Activated CD4-positive, alpha-beta T cell treated with anti-CD3 and anti-CD28 coated beads, Interleukin-2, Interleukin-4, amounts not matched to agents 100 ng/mL and 50 ng/mL, durations not matched to agents 16 hours and 8 hours (primary cell): ENCODE measurements at places on chromosomes 7 and 10.
A peak's percentile ranks its signal among the peaks of the same experiment; 100 is the strongest.

GRCh38 chr10:124156524-124157260, 63.3 kb upstream of the CHST15 start:
- DNase-seq = no peak

DNA sequence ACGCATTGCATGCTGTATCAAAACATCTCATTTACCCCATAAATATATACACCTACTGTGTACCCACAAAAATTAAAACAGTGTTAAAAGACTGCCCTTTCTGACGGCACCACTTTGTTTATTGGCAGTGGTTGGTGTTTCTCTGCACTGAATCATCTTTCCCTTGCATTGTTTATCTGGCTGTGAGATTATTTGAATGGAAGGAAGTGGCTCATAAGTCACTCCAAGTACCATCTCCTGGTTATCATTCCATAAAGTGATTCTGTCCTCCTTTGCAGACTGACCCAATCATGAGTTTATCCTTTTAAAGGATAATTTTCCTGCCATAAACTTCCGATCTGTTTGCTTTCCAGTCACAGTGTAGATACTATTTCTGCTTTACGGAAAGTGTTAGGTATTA, 183.8 kb downstream of the CAMK1D start:
- no peak for DNase-seq

GRCh38 chr7:1100386-1100785, 12.5 kb downstream of the GPER1 start:
- no peak for DNase-seq

DNA sequence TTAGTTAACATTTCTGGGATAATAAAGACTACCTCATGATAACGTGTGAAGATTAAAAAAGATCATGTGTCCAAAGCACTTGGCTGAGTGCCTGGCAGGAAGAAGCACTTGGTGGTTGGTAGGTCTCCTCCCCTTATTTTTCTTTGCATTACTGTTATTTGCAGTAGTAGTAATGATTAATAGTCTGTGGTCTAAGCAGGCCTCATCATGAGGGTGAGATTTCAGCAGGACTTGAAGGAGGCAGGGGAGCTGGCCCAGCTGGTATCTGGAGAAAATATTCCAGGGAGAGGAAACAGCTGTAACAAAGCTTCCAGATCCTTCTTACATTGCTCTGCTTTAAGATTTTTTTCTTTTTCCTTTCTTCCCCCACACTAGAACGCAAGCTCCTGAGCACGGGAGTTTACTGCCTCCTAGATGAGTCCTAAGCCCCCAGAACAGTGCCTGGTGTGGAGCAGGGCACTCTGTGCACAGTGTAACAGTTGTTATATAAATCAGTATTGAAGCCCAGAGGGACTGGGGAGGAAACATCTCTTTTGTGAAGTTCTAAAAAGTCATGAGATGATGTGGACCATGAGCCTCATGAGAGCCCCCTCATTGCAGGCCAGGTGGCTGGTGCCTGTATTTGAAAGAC, 31.1 kb upstream of the RHEB start:
- DNase-seq = no peak

GRCh38 chr10:46255801-46256747, 30.7 kb upstream of the ANTXRL start:
- peak; percentile 40 for DNase-seq

DNA sequence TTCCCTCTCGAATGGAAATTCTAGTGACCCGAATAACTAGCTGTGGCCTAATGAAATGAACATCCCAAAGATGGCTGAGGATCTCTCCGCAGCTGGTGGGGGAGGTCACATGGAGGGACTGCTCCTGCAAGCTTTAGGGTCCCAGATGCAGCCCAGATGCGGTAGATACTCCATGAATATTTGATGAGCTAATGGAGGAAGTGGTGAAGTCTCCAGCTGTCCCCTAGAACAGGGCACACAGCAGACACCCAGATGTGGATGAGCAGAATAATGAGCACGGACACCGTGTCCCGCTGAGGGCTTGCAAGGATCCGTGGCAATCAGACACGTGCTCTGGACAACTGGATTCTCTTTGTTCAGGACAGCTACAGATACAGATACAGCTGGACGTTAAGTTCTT, 59.2 kb downstream of the DENND2A start:
- DNase-seq = no peak

DNA sequence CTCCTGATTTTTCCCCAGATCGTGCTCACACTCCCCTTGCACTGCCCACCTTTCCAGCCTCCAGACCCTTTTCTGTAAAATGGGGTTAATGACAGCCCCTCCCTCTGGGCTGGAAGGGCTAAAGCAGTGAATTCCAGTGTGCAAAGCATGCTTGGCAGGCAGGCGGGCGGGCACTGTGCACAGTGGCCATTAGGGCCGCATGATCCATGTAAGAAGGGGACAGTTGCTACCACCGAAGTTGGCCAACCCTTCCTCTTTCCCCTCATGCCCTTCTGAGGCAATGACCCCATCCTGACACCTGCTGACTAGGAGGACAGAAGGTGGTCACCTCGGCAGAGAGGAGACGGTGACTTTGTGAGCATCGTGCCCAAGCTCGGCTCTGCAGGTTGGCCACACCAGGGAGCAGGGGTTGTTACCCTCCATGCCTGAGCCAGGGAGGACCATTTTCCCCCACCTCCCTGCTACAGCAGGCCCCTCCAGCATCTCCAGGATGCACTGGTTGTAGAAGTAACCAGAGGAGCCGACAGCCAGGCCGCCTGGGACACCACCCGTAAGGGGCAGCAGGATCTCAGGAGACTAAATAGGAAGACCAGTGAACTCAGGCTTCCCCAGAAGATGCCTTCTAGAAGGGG, 166.4 kb downstream of the SLIT1 start:
- DNase-seq = no peak

DNA sequence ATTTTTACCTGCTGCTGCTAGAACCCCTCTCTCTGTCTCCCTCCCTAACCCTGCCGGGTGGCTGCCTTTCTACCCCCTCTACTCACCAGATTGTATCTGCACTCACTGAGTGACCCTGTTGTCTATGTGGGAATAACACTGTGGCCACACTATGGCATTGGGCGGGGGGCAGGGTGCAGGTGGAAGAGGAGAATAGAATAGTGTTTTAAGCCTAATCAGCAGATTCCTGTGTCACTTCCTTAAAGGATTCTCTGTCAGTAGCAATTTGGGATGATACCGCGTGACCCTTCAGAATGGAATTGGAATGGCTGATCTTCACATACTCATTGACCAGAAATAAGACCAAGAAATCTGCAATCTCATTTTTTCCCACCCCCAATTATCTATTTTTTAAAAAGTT, 67.1 kb upstream of the ANKRD1 start:
- no peak for DNase-seq

DNA sequence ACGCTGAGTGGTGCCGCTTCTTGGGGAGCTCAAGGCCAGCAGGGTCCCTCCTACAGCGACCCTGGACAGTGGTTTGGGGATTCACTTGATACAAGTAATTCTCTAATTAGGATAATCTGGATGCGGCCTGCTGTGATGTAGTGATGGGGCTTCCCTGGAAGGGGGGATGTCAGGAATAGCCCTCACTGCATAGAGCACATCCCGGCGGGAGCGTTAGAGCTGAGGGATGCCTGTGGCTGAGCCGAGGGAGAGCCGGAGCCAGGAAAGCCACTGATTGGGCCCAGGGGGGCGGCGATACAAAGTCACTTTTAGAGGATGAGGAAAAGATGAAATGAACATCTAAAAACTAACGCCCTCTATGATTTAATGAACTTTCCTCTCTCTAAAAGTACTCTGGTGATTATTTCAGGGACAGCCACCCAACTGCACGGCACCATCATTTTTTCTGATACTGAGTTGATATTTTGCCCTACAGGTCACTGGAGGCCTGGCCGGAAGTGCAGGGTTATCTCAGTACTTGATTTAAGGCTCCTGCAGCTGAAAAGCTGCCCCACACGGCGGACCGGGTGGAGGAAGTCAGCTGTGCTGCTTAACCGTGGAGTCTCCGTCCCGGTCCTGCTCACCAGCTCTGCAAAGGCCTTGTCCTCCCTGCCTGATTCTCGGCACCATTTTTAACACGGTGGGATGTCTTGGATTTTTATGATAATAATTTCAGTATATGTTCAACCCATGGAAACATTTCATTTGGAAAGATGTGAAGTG, 518.8 kb downstream of the DNAJB6 start:
- DNase-seq = no peak

DNA sequence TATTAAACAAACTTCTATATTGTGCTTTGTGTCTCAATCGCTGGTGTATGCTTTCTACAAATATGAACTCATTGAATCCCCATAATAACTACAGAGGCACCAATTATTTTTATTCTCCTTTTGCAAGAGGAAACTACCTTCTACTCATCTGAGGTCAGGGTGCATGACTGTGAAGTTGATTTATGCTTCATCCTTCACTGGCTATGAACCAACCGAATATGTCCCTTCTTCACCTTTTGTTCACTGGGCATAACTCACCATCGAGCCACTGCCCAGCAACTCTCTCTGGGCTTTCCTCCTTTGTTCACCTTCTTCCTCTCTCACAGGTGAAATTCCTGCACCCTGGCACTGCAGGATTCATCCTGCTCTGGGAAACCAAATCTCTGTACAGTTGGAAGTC, 61.3 kb upstream of the PFKP start:
- no peak for DNase-seq

GRCh38 chr10:34537629-34538231, 277.4 kb downstream of the PARD3 start:
- DNase-seq = peak; percentile 12

GRCh38 chr10:114519756-114520293, 115.5 kb upstream of the AFAP1L2 start:
- no peak for DNase-seq

GRCh38 chr10:84298057-84298456, 30.3 kb upstream of the CCSER2 start:
- no peak for DNase-seq
